MM.1S (cell line): ENCODE measurements at places on chromosomes 6 and 20.

DNA sequence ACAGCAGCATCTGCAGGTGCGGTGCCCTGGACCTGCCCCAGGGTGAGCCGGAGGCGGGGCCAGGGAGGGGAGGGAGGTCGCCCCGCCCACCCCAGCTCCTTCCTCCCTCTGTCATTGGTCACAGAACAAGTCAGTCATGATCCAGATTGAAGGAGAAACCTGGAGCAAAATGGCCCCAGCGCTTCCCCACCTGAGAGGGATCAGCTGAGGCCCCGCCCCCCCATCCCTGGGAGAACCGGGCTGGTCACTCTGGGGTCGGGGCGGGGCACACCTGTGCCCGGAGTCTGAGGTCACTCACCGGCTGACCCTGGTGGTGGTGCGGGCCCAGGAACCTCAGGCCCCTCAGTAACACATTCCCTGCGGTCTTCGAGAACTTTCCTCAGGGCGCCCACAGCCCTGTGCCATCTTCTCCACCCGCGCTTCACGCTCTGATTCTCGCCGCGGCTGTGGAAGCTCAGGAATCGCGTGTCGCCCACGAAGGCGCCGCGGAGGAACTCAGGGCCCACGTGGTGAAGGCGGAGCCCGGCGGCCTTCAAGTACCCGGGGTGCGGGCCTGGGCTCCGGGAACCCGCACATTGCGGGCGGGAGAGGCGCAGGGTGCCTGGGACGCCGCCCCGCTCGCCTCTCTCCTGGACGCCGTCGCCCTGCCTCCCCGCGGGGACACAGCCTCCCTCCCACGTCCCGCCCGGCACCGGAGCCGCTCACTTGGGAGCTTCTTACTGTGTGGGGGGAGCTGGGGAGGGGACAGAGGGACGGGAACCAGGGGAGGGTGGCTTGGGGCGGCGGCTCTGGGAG, 36.4 kb upstream of the HLA-C start:
- DNase-seq: peak; percentile 67

GRCh38 chr20:38392356-38392755, 42.8 kb downstream of the SNHG17 start:
- no peak for DNase-seq

- DNase-seq: no peak
These were observed 557.9 kb upstream of the ID4 start for GRCh38 chr6:19279273-19279684.

GRCh38 chr20:25011831-25012241, 19.3 kb upstream of the APMAP start:
- DNase-seq: no peak

DNA sequence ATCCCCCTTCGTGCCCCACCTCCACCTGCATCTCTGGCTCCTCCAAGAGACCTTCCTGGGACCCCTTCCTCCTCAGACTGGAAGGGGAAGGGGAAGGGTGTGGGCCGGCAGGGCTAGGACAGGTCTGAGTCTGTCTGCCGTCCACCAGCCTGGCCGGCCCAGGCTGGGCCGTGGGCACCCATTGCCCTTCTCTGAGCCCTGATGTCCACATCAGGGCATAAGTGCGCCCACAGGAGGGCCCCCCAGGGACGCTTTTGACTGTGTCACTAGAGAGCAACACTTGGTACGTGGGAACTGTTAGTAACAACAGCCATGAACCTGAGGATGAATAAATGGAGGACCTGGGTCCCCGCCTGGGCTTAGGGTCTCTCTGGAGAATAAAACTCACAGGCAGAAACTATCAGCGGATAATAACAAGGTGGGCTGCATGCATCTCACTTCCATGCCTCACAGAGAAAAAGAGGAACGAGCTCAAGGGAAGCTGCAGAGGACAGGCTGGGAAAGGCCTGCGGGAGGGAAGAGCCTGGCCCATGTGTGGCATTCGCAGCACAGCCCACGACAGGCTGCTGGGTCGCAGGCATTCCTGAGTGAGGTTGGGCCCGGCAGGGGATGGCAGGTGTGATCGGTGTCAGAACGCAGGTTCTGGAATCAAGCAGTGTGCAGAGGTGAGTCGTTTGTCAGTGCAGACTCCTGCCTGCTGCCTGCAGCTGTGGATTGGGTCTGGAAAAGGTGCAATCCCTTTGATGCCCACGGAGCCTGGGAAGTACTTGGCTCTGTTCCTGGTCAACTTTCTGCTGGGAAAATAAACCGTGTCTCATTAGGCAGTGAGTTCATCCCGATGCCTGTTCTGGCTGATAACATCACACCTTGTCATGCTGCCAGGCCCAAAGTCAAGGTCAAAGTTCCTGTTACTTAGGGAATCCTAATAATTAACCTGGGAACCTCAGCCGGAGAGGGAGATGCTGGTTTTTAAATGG, 60.9 kb downstream of the BCAS4 start:
- no peak for DNase-seq

- no peak for DNase-seq
These were observed 26.0 kb downstream of the TAB2 start for GRCh38 chr6:149343501-149343900.

DNA sequence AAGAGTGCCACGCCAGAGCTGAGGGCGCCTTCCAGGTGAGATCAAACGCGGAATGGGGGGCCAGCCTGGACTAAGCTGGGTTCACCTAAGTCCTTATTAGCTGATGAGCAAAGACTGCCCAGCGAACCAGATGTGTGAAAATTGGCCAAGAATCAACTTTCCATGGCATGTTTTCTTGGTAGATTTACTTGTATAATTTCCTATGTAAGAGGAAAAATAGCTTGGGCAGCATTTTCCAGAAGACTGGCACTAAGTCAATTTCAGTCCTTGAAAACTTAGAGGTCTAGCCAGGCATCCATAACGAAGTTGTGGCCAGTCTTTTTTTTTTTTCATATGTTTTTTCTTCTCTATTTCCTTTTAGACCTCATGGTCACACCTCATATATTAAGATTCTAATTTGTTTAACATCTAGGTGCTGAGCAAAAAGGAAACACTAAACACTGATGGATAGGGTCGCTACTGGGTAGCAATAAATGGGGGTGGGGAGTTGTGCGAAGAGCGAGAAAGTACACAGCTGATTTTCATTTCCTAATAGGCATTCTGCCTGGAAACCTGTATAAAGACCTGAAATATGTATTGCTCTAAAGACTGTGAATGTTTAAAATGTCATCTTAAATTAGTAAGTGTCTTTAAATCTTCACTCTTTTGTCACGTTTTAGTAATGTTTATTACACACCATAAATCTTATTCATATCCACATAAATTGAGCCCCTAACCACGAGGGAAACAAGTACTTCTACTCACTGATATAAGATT, 188.8 kb downstream of the CD83 start:
- DNase-seq: no peak

GRCh38 chr6:148965287-148965686, 218.5 kb downstream of the UST start:
- DNase-seq: no peak
